ENCODE measurements at places on chromosomes 2 and 18.

GRCh38 chr2:235217846-235218245 lies 266.0 kb downstream of the SH3BP4 start:
- no peak for DNase-seq

DNA sequence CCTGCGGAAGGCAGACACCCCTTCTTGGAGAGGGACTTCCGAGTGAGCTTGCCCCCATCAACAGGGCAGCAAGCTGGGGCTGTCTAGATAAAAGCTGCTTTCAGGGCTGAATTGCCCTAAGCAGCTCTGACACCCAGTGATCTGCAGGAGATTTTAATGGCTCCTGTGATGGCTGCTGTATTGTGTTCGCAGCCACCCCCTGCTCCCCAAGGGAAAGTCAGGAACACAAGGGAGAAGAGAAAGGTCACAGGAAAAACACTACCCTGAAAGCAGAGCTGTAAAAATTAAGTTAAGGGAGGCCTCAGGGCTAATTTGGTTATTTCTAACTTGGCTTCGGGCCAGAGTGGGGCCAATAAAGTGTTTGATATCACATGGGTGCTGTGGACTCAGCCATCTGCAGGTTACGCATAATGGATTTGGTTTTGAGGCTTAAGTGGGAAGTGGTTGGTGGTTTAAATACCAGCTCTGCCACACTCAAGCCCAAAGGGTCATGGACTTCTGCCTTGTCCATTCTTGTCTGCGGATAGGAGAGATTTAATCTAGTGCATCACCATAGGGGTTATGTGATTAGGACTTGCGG lies 147.6 kb downstream of the CLIP4 start:
- DNase-seq: no peak

DNA sequence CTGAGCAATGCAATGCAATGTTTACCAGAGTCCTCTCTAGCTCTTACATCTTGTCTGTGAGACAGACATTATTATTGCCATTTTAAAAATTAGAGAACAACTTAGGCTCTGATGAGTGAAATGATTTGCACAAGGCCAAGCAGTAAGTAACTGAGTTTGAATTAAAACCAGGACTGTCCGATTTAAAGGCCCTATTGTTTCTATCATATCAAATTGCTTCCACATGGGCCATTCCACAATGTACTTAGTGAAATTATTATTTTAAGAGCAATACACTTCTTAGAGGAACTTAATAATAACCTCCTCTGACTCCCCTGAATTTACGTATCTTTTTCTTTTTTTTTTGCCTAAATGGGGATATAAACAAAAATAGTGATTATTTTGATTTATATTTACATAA lies 64.6 kb downstream of the PLCL1 start:
- DNase-seq: no peak

GRCh38 chr2:111702119-111702803 lies 181.7 kb downstream of the ANAPC1 start:
- DNase-seq: peak; percentile 21

GRCh38 chr2:156129227-156129626 lies 203.3 kb downstream of the NR4A2 start:
- DNase-seq: no peak

DNA sequence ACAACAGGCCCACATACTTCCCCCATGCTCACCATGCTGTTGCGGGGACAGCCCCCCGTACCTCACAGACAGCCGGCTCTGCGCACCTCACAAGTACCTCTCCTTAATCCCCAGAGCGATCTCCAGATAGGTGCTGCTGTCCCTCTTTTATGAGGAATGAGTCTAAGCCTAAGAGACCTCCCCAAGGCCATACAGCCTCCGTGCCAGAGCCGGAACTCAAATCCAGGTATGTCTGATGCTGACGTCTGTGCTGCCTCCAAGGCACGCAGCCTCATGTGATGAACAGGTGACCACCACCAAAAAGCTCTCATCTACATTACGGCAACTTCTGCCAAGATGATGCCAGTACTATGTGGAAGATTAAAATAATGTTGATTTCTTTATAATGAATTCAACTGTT lies 85.2 kb downstream of the EIPR1 start:
- DNase-seq: no peak

DNA sequence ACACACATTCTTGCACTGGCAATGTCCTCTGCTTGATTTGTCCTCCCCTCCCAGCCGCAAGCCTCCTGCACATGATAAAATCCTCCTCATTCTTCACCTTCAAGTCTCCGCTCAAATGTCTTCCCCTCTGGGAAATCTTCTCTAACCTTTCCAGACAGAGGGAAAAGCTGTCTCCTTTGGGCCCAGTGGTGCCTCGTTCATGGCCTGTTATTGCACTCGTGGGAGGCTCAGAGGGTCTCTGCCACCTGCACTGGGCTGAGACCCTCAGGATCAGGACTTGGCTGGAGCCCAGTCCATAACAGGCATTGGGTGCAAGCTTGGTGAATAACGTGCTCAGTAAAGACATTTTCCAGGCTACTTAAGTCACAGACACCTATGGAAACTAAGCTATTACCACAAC lies 68.6 kb downstream of the PTGR3 start:
- DNase-seq: no peak

- DNase-seq: no peak
These were observed 42.6 kb upstream of the EDAR start for GRCh38 chr2:109031476-109032228.

- DNase-seq: no peak
These were observed 31.7 kb upstream of the ITPRID2 start for GRCh38 chr2:181859803-181860202.

DNA sequence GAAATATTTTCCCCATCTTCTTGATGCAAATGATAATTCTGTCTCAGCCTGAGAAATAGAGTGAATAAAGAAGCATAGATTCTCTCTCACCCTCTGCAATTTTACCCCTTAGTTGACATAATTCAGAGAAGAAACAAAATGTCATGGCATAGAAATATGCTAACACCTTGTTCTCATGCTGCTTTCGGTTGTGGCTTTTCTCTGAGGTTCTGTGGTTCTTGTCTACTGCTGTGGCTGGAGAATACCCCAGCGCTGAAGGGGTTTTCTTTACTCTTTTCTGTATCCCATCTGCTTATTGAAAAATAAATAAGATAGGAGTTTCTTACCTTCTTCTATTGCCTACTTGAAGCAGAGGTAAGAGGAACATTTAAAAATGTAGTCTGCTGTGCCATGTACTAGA lies 15.4 kb upstream of the RAB27B start:
- DNase-seq: no peak

GRCh38 chr2:86171295-86171694 lies 24.0 kb downstream of the IMMT start:
- no peak for DNase-seq

DNA sequence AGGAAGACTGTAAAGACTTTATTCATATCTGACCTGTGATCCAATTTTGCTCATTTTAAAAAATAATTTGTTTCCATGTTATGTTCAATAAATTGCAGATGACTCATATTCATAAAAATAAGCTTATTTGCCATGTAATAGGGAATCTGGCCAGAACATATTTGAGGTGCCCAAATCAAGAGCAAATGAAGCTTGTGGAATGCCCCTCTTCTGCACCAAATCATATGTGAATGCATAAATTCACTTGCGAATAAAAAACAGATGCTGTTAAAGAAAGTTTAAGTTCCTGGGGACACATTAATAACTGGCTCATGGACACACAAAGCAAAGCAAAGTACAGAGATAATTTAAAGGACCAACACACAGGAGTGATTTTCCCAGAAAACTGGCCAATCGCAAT lies 279.0 kb upstream of the CDH2 start:
- DNase-seq: no peak

- no peak for DNase-seq
These were observed 18.1 kb upstream of the E2F6 start for GRCh38 chr2:11483806-11484617.

- no peak for DNase-seq
These were observed 4.9 kb downstream of the PAX3 start for GRCh38 chr2:222293660-222294630.

DNA sequence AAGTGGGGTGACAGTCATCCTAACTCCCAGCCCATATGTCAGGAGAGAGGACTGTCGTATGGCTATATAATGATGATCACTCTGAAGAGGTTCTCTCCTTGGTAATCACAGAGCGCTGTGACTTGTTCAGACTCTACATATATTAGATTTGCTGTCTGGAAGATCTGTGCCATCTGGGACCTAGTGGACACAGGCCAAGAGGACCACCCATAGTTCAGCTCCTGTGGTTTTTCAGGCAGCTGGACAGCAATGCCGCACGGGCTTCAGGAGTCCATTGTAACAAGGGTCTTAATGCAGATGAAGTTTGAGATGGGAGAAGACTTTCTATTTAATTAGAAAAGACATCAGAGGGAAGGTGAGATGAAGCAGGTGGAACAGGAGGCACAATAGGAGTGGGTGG lies 40.1 kb upstream of the EPHA4 start:
- DNase-seq: no peak

DNA sequence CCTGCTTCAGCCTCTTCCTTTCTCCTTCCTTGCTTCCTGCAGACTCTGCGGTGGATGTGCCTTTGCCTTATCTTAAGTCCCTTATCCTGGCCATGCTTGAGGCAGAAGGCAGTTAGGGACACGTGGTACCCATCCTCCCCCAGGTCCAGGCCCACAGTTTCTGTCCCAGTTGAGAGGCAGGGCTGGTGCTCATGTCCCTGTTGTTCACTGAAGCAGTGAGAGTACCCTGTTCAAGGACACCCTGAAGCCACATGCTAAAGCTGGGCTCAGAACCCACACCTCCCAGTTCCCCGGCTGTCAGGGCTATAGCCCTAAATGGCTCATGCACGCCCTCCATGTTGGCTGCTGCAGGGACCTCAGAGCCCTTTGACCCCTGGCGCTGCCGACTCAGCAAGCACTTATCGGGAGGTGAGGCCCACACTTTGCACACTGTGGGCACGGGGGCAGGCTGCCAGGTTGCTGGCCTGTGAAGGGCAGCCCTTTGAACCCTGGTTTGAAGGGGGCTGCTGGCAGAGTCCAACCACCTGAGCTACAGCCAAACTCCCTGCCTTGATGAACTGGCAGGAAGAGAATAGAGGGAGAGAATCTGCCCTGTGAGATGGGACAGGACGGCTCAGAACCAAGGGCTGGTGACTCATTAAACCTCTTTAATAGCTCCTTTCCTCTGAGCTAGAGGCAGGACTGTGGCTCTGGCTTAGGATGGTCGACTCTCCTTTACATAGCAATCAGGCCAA lies 6.3 kb downstream of the KHK start:
- no peak for DNase-seq

- no peak for DNase-seq
These were observed 149.4 kb upstream of the PTPRM start for GRCh38 chr18:7417727-7418126.

GRCh38 chr2:133486771-133487191 lies 81.5 kb downstream of the NCKAP5 start:
- no peak for DNase-seq

GRCh38 chr18:25568986-25569385 lies 217.0 kb upstream of the ZNF521 start:
- DNase-seq: no peak

DNA sequence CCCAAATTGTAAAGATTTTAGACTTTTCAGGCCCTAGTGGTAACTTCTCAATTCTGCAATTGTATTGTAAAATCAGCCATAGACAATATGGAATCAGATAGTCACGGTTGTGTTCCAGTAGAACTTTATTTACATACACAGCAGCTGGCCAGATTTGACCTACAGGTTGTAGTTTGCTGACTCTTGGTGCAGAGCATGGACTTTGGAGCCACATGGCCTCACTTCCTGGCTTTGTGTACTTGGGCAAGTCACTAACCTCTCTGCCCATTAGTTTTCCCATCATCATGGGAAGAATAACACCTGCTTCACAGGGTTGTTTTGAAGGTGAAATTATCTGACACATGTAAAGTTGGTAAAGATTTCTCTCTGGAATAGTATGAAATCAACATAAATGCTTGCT lies 147.6 kb downstream of the TMEM200C start:
- DNase-seq: no peak

- DNase-seq: no peak
These were observed 95.0 kb downstream of the CDH20 start for GRCh38 chr18:61428266-61428665.

DNA sequence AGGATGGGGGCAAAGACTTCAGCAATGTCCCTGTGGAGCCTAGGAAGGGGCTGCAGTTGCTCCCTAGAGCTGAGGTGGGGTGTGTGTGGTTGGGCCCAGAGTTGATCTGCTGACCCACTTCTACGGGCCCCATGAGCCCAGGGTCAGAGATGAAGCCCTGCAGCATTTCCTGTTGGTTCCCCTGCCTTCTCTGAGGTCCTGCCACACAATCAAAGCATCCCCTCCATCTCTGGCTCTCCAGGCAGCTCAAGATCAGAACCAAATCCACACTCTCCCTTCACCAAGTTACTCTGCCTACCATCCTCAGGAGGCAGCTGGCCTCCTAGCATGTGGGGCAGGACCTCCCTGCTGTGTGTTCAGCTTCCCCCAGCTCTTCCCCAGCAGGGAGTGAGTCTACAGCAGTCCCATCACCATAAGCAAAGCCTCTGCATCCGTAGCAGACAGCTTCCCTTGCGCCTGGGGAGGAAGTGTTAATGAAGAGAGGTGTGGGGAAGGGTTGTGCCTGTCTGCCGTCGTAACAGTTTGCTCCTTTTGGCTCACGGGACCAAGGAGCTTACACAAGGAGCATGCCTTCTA lies 26.9 kb downstream of the TMEM247 start:
- no peak for DNase-seq

GRCh38 chr18:74946646-74947375 lies 262.1 kb downstream of the PTGR3 start:
- DNase-seq: no peak

- DNase-seq: no peak
These were observed 92.1 kb downstream of the ADAM23 start for GRCh38 chr2:206535260-206535986.

- DNase-seq: no peak
These were observed 3.7 kb upstream of the ATG16L1 start for GRCh38 chr2:233247744-233248143.

DNA sequence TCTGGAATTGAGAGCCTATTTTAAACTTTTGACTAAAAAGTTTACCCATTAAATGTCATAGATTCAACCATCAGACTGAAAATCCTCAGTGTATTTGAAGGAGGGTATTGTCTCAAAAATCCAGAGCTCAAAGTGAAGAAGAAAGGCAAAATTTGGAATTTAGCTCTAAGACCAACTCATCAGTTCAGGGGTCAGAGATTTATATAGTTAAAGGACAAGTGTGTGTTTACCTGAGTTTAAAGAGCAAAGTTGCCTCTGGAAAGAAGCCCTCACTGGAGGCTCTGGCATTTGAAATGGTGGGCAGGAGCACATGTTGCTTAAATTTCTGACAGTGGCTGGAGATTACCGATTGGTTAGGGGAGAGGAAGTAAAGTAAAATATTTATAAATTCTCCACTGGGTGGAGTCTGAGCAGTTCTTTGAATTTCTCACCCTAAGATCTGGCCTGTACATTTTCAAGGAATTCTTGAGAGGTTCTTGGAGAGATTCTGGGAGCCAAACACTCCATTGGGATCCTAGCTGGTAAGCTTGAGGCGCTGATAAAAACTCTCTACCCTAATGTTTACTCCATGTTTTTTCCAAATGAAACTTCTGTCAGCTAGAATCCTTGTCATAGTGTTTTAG lies at the start of gene KYNU:
KYNU (plus strand) TSS at position 449 of the 623 bp plus-strand sequence. CDS start 7,704 bp downstream, outside the sequence.
- no peak for DNase-seq
